ENCODE measurements at places on chromosomes 13 and 19. TPM values are rescaled to one million over a fixed set of nuclear protein-coding genes. Genes with fewer than 3 reads are reported as not detected.

- DNase-seq: no peak
Observed at GRCh38 chr13:92103689-92104153, 705.3 kb downstream of the GPC5 start.

GRCh38 chr19:45175515-45176345, 2.3 kb downstream of the TRAPPC6A start:
- DNase-seq: no peak

DNA sequence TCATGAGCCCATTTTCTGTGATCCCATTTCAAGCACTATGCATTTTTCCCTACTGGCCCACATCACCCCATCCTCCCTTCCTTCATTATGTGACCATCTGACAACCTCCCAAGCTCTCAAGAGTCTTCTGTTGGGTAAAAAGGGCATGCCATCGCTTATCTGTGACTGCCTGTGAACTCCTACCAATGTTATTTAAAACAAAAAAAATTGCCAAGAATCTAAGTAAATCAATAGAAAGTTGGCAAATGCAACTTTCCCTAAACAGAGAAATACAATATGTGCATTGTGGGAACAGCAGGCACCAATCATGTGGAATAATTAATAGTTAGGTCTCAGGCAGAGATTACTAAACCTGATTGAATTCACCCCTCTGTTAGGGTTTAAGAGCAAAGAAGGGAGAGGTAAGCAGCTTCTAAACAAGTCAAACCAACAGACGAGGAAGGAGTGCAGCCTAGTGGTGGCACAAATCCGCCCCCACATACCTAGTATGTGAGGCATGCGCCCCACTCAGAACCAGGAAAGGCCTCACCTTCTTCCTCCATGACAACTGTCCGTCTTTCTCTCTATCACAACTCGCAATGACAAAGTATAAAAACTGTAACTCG, 29.8 kb downstream of the DZIP1 start:
- DNase-seq: no peak

DNA sequence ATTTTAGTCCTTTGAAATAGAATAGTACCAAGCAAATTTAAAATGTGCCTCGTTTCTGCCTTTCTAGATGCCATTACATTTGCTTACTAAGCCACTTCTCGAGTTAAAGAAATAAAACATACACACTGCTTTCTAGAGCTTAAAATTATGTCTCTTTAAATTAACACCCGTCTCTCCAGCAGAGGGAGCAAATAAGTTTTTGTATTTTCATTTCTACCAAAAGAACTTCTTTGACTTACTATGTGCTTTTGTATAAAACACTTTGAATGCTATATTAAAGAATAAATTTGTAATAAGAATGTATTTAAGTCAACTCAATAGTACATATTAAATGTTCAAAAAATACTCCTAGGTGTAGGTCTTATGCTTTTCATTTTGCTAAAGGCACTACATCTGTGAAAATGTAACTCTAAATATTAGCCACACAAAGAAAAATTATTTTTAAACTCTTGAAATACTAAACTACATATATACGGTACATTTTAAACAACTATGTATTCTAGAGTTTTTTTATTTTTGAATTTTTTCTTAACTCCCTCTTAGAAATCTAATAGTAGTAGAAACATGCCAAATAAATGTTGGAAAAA, 269.3 kb upstream of the MIR17HG start:
- no peak for DNase-seq

GRCh38 chr19:582497-583197, 7.0 kb upstream of the HCN2 start:
- DNase-seq: no peak

- no peak for DNase-seq
Observed at GRCh38 chr19:38685666-38686529, 38.4 kb downstream of the ACTN4 start.

DNA sequence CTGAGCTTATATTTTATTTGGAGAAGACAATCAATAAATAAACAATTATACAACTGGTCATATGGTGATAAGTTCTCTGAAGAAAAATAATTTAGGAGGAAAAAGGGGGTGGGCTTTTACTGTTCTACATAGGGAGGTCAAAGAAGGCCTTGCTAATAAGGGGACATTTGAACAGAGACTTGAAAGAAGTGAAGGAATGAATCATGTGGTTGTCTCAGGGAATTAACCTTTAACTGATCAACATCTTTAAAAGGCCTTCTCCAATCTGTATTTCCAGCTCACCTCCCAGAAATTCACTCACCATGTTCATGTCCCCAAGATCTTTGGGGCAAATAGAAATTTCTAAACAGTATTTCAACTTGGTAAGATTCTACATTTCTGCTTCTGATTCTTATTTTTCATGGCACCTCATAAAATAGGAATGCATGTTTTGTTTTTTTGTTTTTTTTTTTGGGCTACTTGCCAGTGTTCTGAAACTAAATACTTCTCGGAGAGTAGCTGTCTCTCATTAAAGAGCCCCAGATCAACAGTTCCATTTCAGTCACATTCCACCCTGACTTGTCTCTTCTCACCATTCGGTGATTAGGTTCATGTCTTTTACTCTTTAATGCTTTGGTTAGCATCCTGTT, 19.2 kb upstream of the LPAR6 start:
- DNase-seq: no peak

DNA sequence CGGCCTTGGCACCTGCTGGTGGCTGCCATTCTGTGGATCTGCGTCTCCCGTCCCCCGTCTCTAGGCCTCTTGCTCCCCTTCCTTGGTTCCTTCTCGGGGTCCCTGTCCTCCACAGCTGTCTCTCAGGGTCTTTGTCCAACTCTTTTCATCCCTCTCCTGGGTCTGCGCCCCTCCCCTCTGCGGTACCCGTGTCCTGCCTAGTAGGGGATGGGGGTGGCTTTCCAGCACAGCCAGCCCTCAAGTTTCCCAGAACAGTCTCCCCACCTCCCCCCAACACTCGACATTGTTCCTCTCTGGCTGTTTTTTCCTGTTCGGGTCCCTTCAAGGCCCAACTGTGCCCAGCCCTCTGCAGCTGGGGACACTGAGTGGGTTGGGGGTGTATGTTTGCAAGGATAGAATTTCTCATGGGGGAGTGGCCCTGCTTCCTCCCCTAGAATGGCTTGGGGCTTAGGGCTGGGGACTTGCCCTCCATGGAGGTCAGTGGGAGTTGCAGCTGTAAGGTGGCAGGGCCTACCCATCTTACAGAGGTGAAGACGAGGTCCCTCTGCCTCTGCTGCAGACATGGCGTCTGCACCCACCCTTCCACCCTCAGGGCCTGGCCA, 762 bp upstream of the ADM5 start:
- DNase-seq: no peak

DNA sequence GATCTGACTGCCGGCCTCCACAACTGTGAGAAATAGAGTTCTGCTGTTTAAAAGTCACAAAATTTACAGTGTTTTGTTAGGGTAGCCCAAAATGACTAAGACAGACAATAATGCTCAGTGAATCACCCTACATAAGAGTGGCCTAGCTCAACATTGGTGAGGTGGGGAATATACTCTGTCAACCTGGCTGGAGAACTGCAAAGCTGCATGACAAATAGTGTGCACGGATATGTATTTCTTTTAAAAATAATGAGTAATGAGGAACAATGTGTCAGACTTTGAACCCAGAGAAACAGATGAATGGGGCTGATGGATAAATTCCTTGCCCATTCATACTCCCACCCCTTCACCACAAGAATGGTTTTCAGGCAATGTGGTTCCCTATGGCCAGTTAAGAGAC, 372.4 kb downstream of the SUCLA2 start:
- no peak for DNase-seq

DNA sequence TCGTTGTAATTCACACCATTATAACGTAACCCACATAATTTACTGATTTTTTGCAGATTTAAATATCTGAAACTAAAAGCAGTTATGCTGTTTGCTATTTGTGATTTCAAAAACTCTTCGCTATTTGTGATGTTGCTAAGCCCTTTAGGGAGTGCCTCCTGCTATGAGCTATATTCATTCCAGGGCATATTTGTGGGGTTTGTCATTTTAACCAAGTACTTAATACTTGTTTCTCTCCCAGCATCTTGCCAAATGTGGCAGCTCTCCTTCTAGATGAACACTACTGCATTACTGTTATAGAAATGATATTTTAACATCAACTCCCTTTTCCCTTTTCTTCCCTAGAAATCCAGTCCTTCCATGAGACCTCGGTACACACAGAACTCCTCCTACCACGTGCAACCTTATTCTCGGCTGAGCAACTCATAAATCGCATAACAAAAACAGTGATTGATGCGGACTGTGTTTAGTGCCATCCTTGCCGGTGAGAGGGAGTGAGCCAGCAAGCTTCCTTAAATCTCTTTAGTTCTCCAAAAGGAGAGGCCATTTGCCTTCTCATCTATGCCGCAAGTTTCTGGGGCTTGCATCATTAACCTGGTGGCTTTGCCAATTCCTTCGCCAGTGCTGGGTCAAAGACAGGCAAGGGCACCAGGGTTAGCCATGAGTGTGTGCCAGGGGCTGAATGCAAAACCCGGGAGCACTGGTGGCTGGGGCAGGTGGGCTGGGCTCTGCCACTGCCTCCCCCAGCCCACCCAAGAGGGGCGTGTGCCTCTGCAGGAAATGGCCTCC, 33.4 kb downstream of the RFX2 start:
- no peak for DNase-seq

- no peak for DNase-seq
Observed at GRCh38 chr19:48674216-48674809, 1.5 kb upstream of the NTN5 start.

DNA sequence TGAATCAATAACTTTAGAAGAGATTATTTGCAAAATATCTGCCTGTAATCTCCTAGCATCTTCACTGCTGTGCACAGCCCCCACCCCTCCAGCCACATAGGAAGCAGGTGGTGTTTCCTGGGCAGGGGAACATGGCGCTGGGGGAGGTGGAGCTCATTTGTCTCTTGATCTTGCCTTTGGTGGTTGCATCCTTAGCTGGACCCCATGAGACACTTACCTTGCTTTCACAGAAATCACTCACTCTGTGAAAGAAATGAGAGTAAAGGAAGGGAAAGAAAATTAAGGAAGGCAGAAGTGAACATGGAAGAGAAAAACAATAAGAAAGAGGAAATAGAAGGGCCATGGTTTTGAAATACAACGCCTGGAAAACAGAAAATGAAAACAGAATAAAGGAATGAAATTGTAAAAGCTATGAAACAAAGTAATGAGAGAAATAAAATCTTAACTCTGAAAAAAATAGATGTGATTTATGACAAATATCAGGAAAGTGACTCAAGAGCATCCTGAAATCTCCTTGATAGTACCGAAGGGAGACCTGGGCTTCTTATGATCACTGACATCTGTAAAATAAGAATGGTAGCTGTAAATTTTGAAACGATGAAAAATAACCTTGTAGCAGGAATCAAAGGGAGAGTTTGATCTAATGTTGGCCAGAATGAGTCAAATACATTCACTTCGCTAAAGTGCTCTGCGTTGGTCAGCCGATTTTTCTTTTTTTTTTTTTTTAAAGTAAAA, 17.2 kb upstream of the RNASEH2B start:
- DNase-seq: peak; percentile 15

GRCh38 chr13:109357751-109358471, 428.5 kb downstream of the IRS2 start:
- no peak for DNase-seq

GRCh38 chr13:25844559-25845434, 207.0 kb downstream of the SHISA2 start:
- DNase-seq: no peak

- DNase-seq: no peak
Observed at GRCh38 chr19:39246951-39247669, 1.5 kb downstream of the IFNL4 start.

GRCh38 chr13:60348097-60348496, 48.9 kb upstream of the TDRD3 start:
- no peak for DNase-seq

- peak; percentile 63 for DNase-seq
Observed at GRCh38 chr19:16660763-16661479, at the start of gene TMEM38A. Gene TMEM38A, plus strand, starts transcription at chr19:16661139. Its CDS starts 79 bp downstream, at chr19:16661218.

- no peak for DNase-seq
Observed at GRCh38 chr13:44474122-44474910, 100.7 kb downstream of the SERP2 start.

GRCh38 chr19:3075605-3076431, 13.5 kb upstream of the TLE5 start:
- DNase-seq: peak; percentile 56

GRCh38 chr19:8335343-8336071, 7.6 kb downstream of the KANK3 start:
- DNase-seq: peak; percentile 20

DNA sequence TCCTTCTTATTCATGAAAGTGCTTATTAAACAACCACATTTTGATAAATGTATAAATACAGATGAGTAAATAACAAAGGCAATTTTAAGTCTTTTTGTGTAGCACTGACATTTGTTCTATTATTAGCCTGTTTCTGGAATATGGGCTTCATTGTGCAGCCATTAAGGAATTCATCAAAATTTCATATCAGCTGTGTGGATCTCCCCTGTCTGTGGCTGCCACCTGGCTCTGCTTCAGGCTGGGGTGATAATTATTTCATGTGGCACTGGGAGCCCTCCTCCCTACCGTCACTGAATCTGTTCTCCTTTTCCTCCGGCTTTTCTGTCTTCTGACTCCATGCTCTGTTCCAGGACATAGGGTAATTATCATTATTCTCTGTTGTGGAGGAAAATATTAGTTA, 57.1 kb downstream of the LMO7 start:
- DNase-seq: no peak

DNA sequence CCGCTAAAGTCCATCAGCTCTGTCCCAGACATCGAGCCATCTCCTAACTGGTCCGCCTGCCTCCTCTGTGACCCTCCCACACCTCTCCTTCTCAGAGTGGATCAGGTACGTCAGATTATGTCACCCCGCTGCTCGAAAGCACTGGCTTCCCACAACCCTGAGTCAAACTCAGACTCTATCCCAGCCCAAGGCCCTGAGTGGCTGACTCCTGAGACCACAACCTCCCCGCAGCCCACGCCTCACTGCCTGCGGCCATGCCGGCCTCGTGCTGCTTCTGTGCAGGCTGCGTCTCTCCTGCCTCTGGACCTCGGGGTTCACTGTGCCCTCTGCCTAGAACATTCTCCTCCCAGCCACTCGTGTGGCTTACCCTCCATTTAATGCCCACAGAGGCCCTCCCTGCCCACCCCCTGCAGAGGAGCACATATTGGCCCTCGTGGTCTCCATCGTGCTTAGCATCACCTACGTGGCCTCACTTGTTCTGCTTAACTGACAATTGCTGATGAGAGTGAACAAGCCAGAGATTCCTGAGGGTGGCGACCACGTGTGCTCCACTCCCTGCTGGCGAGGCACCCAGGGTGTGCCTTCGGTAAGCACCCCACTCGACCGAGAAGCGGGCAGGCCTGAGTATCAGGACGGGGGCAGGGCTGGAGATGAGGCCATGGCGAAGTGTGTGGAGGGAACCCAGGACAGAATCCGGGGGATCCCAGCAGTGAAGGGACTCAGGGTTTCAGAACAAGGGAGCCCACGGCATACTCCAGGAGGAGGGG, 13.5 kb upstream of the FKRP start:
- no peak for DNase-seq

- DNase-seq: no peak
Observed at GRCh38 chr19:29292562-29292961, 79.6 kb upstream of the UQCRFS1 start.

HCN2 gene
- 0.42 TPM for total RNA-seq

C1QTNF9B gene
- not detected for total RNA-seq

LIN7B gene
- 5.1 TPM for total RNA-seq

SIX5 gene
- total RNA-seq: 2.6 TPM

KLK4 gene
- total RNA-seq: not detected

SIGLEC8 gene
- not detected for total RNA-seq

KASH5 gene
- total RNA-seq: not detected
